ENCODE measurements at places on chromosomes 2 and 18.

DNA sequence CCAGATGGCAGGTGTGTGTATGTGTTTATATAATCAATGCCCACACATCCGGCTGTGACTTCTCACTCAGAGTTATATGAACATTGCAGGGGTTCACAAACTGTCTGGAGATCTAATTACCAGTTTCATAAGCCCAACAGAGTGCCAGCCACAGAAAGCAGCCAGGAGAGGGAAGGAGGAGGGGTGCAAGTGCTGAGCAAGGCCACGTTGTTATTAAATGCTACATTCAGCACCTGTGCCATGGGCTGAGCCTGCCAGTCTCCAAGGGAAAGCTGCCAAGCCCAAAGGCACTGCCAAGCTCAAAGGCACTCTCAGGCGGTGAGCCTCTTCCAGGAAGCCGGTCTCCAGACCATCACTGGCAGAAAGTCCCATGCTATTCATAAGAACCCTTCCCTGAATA, 17.4 kb downstream of the XDH start:
- DNase-seq, result no peak

GRCh38 chr2:120758181-120759144, 22.8 kb downstream of the GLI2 start:
- no peak for DNase-seq

DNA sequence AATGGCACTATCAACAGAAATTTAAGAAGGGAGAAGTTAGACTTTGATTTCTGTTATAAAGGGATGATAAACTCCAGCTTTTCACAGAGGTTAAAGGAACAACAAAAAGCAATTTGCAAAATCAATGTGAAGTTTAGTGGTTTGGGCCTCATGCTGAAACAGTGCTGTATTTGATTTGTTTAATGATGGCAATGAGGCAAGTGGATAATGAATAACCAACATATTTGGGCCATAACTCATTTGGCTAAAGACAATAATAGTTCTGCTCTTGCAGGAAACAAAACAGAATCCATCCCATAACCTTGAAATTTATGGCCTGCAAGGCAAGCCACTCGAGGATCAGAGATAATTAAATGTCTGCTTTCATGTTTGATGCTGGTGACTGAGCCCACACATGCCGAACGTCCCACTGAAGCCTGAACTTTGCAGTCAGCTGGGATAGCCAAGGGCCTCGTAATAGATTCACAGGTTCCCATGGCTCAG, 56.5 kb downstream of the TPGS2 start:
- DNase-seq, result no peak

DNA sequence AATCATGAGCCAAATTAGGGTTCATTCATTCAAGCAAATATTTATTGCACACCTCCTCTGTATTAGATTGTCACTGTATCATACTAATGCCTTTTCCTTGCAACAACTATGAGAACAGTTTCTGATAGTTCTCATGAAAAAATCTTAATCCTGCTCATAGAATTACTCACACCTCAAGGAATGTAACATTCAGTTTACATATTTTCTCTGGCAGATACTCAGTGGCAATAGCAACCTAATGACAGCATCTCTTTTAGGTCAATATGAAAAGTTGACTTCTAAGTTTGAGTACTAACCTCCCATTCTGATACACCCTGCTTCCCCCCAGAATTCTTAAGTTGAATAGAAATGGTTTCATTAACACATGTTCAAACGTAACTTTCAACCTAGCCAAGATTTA, 132.0 kb downstream of the VWC2L start:
- no peak for DNase-seq

DNA sequence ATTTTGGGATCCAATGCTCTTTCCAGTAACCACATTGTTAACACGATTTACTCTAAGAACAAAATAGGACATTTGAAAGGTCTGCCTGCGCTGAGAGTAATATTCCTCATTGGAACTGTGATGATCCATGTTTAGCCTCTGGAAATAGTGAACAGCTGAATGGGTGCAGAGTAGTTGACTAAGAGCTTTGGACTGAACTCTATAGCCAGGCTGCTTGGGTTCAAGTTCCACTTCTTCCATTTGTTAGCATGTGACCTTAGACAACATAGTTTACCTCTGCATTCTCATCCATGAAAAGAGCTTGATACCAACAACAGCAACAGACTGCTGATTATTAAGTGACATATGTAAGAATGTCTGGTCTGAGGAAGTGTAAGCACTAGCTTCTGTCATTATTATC, 128.3 kb upstream of the MMADHC start:
- no peak for DNase-seq

All from NCI-H526 (cell line).